Globus pallidus (tissue), 1 donor: ENCODE measurements at places on chromosomes 6 and 20.

GRCh38 chr6:75850026-75850833 lies 101.2 kb downstream of the MYO6 start:
- DNase-seq: no peak

- no peak for DNase-seq
These were observed 25.2 kb downstream of the TBPL1 start for GRCh38 chr6:133977983-133978895.

GRCh38 chr20:49810491-49811190 lies 2.0 kb upstream of the SLC9A8 start:
- no peak for DNase-seq

DNA sequence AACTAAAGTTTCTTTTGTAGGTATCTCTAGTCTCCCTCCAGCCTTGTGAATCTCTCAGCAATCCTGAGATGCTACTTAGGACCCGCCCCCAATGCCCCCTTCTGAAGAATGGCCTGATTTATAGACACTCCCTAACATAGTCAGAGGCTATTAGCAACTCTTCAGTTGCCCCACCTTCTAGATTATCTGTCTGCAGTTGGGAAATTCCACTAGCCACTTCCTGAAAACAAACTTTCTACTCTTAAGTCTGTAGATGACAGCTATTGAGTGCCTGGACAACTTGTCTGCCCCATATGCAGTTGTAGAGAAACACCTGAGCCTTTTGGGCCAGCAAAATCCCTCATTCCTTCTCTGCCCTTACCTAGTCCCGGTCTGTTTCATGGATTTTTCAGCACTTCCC lies 188.2 kb upstream of the PREP start:
- DNase-seq: no peak

- DNase-seq: no peak
These were observed 654.9 kb upstream of the EYS start for GRCh38 chr6:66361886-66362285.

- DNase-seq: no peak
These were observed 35.5 kb upstream of the NCOA3 start for GRCh38 chr20:47466213-47466612.

GRCh38 chr6:139303185-139303584 lies 11.4 kb upstream of the TXLNB start:
- no peak for DNase-seq

- DNase-seq: no peak
These were observed 705.3 kb downstream of the KIF16B start for GRCh38 chr20:15867899-15868298.

GRCh38 chr6:54096811-54097210 lies 14.4 kb upstream of the MLIP start:
- DNase-seq: no peak

- no peak for DNase-seq
These were observed 6.7 kb downstream of the BCLAF1 start for GRCh38 chr6:136282906-136283305.

GRCh38 chr6:25312034-25312620 lies 33.0 kb downstream of the CARMIL1 start:
- DNase-seq: no peak

DNA sequence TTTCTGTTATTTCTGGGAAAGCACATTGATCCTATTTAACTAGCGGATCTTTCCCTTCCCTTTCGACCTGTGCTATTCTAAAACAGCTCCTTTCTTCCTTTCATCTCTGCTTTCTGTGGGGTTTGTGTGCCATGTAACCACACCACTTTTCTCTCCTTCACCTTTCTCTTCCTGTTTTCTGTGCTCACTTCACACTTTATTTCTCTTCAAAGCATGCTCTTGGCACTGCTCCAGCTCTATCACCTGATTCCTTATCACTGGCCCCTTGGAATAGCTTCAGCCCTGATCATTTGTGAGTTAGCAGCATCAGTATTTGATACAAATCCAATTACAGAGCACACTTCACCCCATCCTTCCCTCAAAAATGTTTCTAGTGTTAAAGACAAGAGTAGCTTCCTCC lies 8.1 kb upstream of the METTL24 start:
- DNase-seq: no peak

DNA sequence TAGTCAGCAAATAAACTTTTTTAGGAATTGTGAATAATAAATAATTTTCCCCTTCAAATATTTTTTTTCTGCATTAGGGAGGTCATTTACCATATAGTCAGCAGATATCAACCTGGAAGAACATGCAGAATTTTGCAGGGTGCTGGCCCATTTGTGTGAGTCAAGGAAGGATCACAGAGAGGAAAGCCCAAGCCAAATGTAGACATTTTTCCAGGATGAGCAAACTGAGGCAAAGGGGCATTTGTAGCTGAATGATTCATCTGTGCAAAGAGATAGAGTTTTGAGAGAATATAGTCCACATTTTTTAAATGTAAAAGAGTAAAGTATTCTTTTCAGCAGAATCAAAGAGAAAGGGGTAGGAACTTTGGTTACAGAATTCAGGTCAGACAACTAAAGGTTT lies 555.5 kb upstream of the MARCKS start:
- no peak for DNase-seq

DNA sequence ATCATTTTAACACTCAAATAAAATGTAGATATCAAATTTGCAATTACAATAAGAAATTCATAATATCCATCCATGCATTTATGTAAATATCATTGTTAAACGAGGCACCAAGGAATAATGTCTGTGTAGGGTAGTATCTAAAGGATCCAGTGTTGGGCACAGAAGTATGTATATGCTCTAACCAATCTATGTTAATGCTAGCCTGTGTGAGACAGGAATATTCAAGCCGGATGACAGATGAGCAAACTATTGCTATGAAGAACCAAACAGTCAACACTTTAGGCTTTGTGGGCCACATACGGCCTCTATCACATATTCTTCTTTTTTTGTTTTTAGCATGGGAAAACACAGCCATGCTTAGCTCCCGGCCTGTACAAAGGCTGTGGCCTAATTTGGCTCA lies 45.0 kb downstream of the HUS1B start:
- DNase-seq: no peak

DNA sequence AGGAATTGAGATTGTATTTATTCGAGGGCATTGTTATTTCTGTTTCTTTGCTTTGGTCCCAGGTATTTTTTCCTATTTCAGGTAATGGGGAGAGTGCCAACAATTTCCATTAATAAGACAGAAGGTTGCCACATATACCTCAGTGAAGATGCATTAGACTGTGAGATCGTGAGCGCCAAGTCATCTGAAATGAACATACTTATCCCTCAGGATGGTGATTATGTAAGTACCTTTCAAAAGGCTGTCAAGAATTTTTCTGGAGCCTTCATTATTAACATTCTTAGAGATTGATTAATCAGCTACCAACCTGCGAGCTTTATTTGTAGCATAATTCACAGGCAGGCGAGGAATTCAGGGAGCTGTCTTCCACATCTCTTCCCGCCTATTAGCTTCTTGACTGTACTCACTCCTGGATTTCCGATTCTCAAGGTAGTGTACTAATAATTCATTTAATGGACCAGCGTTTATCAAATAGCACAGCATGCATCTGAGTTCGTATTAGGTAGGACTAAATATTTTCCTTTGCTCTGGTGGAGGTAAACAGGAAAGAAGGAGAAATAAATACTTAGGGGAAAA lies 48.6 kb upstream of the FAM8A1 start:
- no peak for DNase-seq

DNA sequence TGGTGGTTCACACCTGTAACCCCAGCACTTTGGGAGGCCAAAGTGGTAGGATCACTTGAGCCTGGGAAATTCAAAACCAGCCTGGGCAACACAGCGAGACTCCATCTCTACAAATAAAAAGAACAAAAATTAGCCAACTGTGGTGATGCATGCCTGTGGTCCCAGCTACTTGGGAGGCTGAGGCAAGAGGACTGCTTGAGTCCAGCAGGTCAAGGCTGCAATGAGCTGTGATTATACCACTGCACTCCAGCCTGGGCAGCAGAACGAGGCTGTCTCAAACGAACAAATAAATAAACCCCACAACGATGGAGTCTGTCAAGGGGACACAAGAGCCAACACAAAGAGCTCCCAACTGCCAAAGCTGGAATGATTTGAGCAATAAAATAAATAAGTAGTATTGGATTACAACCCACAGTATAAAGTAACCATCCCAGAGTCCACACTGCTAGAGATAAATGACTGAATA lies 13.5 kb downstream of the ZMYND8 start:
- DNase-seq: no peak

GRCh38 chr6:163782436-163783003 lies 368.0 kb downstream of the QKI start:
- peak; percentile 13 for DNase-seq

GRCh38 chr20:6769903-6770785 lies 2.7 kb downstream of the BMP2 start:
- peak; percentile 7 for DNase-seq

GRCh38 chr6:166996406-166996805 lies 2.8 kb upstream of the CEP43 start:
- DNase-seq: no peak

- no peak for DNase-seq
These were observed 259.0 kb downstream of the HIVEP2 start for GRCh38 chr6:142685852-142686506.

GRCh38 chr6:28153546-28153945 lies 11.9 kb downstream of the ZKSCAN8 start:
- no peak for DNase-seq

- no peak for DNase-seq
These were observed 709.8 kb downstream of the EPM2A start for GRCh38 chr6:145025488-145025887.

DNA sequence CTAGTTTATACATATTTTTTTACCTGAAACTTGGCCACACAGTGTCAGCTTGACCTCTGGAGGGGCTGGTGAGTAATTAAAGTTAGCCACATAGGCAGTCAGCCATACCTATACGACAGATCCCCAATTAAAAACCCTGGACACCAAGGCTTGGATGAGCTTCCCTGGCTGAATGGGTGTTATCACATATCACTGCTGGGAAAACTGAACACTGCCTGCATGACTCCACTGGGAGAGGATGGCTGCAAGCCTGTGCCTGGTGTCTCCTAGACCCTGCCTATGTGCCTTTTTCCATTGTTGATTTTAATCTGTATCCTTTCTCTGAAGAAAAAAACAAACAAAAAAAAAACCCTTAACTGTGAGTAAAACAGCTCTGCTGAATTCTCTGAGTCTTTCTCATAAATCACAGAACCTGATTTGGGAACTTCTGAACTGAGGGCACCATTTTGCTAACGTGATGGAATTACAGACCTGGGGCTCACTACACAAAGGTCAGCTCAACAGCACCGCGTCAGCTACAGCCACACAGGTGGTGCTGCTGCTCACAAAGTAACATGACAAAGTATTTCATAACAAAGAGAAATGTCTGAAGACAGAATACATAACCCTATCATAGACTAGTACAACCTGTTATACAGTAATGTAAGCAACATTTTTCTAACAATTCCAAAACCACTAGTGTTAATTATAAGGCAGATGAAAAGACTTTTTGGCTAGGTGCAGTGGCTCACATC lies 97.0 kb downstream of the SLC23A2 start:
- no peak for DNase-seq

- DNase-seq: peak; percentile 76
These were observed 37.6 kb downstream of the ZMYND8 start for GRCh38 chr20:47318586-47319516.

DNA sequence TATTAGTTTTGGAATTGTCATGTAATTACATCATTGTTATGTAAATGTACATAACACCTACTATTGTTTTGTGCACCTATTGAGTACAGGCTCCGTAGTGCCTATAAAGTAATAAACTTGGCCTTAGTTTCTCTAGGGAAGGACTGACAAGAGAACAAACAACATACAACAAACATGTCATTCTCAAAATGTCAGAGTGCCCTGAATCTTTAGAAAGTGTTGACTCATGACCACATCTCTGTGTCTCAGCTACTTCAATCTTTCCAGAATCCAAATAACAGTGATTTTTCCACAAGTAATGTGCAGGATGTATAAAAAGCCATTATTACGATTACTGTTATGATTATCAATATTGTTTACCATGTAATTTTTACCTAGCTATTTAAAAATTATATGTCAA lies 17.2 kb downstream of the LAMP5 start:
- DNase-seq: no peak

DNA sequence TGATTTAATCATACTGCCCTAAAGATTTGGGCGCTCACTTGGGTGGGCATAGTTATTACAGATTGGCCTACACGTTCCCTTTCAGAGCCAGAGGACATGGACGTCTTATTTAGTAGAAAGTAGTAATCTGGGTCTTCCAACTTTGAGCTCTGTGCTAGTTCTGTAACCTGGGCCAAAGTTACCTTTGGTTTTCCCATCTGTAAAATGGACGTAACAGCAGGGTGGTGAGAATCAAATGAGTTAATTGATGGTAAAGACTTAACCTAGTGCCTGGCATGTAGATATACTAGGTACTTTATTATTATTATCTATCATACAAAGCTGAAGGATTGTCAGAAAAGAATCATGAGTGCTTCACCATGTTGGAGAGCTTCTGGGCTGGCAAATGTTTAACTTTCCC lies 74.8 kb downstream of the CDYL start:
- no peak for DNase-seq

GRCh38 chr20:58627212-58628072 lies 23.6 kb upstream of the STX16 start:
- no peak for DNase-seq

DNA sequence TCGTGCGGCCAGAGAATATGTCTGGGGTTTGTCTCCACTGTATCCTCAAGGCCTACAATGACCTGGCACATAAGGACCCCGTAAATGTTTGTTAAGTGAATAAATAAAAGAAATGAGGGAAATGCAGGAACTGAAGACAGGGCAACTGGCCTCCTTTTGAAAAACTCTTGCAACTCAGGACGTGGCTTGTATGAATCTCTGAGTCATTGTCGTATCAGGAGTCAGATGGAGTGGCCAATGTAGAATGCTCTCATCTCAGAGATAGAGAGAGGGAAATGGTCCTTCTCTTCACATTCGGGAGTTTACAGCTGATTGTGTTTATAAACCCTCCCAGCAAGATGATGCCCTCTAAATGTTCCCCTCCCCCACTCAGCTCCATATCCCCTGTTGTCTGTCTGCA lies 57.1 kb downstream of the UST start:
- no peak for DNase-seq

DNA sequence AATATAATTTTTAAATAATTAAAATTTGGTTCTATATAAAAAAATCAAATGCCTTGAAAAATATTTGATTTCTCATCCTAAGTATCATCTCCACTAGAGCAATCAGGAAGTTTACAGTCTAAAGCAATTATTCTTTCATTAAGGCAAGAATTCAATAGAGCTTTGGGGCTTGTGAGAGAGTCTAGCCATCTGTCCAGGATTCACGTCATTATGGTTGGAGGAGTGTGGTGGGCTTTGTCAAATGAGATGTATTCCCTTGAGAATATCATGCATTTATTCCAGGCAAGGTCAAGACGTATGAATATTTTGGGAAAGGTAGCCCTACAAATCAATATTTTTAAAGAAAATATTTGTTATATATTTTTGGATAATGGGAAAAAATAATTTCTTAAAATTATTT lies 132.4 kb downstream of the ELOVL4 start:
- no peak for DNase-seq
